ENCODE measurements at places on chromosomes 4 and X.

GRCh38 chrX:121455890-121456289, 408.5 kb downstream of the GLUD2 start:
- no peak overlapping the region for H3K27ac ChIP-seq
- no peaks in the 10 kb centered on the region for H3K27me3 ChIP-seq
- no peak for DNase-seq
- H3K4me1 ChIP-seq, result no peaks in the 10 kb centered on the region
- no peaks in the 10 kb centered on the region for H3K36me3 ChIP-seq
- no peak overlapping the region for H3K4me3 ChIP-seq

DNA sequence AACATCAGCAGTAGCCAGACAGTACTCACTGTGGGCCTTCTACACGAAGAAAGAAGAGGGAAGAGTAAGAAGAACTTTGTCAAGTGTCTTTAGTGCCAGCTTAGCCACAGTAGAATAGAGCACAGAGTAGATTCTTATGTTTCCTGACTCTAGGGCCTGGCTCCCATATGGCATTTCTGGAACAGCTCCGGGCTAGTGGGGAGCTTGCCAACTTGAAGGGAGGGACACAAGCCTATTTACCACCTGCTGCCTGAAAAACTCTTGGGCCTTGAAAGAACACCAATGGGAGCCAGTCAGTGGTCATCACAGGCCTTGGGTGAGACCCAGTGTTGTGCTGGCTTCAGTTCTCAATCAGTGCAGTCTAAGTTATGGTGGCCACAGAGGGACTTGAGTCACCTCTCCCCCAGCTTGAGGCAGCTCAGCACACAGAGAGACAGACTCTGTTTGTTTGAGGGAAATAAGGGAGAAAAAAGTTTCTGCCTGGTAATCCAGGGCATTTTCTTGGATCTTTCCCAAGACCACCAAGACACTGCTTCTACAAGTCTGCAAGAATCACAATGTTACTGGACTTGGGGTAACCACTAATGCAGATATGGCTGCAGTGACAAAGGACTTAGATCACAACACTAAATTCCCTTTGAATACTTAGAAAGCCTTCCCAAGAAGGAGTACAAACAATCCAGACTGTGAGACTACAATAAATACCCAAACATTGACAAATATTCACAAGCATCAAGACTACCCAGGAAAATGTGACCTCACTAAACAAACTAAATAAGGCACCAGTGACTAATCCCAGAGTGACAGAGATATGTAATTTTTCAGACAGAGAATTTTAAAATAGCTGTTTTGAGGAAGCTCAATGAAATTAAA, 261.0 kb upstream of the NDST3 start:
- no peaks in the 10 kb centered on the region for H3K4me1 ChIP-seq
- no peak overlapping the region for H3K4me3 ChIP-seq
- no peak for DNase-seq

- H3K27me3 ChIP-seq, result no peaks in the 10 kb centered on the region
- H3K27ac ChIP-seq, result no peak overlapping the region
- H3K4me1 ChIP-seq, result no peaks in the 10 kb centered on the region
- DNase-seq, result no peak
Measured at GRCh38 chr4:38013461-38014366, 53.5 kb downstream of the PTTG2 start.

DNA sequence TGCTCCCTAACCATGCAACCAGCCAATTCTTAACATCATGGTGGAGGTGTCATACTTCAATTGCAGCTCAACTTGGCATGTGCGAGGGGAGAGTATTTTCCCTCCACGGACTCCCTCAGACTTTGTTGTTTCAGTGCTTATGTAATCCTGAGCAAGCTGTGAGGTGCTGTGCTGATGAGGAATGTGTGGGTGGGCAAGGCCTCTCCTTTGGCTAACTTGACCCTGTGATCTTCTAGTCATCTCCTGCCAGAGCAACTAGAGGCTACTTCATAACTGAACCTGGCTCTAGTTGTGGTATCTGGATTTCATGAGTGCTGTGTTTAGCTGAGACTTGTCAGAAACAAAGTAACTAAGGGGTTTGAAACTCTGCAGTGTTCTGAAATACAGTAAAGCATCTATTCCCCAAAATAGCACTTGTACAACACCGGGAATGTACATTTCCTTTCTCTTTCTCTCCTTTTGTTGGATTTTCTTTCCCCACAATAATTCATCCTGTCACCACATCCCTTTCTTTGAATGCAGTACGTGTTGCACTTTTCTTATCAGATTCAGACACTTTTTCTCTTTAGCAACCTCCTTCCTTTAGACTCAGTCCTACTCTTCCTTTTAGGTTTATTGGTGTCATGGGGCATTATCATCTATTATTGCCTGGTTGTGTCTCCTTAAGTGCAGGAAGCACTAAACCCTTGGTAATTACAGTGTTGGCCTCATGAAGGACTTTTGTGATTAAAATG, 415.2 kb upstream of the NR3C2 start:
- H3K4me3 ChIP-seq, result no peak overlapping the region
- H3K4me1 ChIP-seq, result no peaks in the 10 kb centered on the region
- H3K27ac ChIP-seq, result no peak overlapping the region
- no peak for DNase-seq
- no peaks in the 10 kb centered on the region for H3K27me3 ChIP-seq
- H3K36me3 ChIP-seq, result no peaks in the 10 kb centered on the region
